Stimulated activated CD4-positive, alpha-beta T cell treated with anti-CD3 and anti-CD28 coated beads, Interleukin-1b, Interleukin-23, amount 100 ng/mL, for 4 hours (primary cell): ENCODE measurements at places on chromosomes 6 and 20.

DNA sequence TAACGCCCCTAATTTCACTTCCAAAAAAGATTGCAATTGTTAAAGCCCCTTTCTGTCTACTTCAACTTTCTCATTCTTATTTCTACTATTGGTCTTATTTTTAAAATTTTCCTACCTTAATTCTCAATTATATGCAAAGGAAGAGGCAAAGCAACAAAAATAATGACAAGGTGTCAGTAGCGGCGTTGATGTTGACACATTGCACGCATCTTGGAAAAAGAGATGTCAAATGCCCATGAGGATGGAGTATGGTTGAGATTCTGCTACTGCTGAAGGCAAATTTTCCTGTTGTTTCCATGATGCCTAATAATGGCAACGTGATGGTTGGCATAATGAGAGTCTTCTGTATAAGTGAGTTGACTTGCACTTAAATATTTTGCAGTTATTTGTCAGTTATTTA, 258.9 kb downstream of the CDKAL1 start:
- DNase-seq, result no peak

- no peak for DNase-seq
These were observed 70.5 kb downstream of the CNKSR3 start for GRCh38 chr6:154440022-154440421.

- no peak for DNase-seq
These were observed 6.4 kb downstream of the CD2AP start for GRCh38 chr6:47483853-47484546.

DNA sequence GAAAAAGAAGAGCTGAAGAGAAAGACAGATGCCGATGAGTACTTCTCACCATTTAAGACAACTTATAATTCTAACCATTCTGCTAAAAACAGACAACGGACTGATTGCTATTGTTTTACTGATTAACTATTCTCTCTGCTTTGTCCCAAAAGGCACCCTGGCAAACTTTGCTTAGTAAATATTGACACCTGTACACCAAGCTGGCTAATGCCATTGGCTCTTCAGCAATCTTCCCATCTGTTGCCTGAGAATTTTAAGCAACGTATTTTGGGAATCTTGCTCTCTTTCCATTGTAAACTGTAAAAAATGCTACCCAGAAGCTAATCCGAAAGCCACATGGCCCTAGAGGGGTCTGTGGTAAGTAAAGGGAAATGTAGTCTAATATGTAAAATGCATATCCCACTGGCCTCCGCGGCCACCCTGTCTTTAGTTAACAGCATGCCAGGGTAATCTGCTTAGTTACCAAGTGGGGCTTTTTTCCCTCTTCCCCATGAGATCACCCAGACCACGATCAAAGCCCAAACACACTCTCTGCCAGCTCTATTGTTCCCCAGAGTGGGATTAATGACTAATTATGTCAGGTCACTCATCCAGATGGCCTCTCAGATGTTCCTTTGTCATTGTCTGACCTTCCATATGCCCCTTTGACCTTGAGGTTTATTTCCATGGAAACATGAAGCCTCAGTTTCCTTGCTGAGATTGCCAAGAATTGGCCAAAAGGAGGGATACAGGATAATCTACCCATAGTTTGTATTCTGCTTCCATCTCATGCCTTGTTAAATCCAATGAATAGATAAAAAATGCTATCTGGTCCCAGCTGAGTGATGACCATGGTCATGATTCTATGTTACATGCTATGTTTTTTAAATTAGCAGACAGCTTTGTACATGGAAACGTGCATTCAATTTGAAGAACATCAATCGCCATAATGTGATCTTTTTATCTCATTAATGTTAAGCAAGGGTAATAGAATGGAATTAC, 216.4 kb upstream of the MCHR2 start:
- no peak for DNase-seq

DNA sequence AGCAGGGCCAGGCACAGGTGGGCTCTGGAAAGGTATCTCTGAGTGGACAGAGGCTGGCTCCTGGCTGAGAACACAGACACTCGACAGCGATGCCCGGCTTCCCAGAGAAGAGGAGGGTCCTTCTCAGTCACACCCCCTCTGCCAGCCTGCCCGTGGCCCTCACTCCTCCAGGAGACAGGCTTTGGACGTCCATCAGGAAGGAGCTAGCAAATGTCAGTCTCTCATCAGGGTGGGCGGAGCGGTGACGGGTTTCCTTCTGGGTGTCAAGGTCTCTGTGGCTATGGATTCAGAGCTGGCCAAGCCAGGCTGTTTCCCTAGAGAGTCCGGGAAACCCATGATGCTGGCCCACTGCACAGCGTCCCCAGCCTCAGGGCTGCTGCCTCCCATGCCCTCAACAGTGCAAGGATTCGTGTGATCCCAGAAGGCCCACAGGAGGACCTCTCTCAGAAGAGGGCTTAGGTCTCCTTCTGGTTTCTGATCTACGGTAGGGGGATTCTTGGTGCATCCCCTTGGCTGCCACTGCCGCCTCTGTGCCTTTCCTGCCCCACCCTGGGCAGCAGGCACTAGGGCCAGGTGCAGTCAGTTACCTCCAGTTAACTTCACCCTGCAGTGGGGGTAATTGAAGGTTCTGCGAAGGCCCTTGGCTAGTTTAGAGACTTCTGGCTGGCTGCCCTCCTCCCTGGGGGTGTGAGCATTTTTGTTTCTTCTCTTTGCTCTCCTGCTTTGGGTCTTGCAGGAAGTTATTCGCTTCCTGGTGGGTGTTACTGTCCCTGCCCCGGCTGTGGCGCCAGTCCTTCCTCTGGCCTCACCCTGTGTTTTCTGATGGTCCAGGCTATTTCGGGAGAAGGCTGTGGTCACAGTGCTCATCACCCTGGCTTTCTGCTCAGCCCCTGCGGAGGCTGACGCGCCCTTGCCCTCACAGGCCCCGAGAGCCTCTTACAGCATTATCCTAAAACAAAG, 80.2 kb downstream of the CDH4 start:
- no peak for DNase-seq

- DNase-seq, result no peak
These were observed 92.2 kb downstream of the BACH2 start for GRCh38 chr6:90204327-90205056.

- no peak for DNase-seq
These were observed 80.9 kb downstream of the WASF1 start for GRCh38 chr6:110098511-110099116.
